ENCODE measurements at places on chromosomes 11 and 22.

DNA sequence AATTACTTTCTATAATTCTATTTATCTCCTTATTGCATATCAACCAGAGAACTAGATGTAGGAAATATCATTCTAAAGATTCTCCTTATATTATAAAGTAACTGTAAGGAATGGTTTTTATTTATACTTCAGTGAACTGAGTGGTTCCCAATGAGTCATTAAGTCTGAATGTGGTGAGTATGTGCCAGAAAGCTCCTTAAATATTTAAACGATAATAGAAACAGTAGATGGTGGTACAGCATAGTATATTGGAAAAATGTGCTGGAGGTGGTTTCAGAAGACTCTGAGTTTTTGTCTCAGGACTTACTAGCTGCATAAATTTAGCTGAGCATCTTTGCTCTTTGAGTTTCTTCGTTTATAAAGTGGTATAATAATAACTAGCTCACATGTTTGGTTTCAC, 653.5 kb downstream of the FAM181B start:
- DNase-seq: peak; percentile 57

DNA sequence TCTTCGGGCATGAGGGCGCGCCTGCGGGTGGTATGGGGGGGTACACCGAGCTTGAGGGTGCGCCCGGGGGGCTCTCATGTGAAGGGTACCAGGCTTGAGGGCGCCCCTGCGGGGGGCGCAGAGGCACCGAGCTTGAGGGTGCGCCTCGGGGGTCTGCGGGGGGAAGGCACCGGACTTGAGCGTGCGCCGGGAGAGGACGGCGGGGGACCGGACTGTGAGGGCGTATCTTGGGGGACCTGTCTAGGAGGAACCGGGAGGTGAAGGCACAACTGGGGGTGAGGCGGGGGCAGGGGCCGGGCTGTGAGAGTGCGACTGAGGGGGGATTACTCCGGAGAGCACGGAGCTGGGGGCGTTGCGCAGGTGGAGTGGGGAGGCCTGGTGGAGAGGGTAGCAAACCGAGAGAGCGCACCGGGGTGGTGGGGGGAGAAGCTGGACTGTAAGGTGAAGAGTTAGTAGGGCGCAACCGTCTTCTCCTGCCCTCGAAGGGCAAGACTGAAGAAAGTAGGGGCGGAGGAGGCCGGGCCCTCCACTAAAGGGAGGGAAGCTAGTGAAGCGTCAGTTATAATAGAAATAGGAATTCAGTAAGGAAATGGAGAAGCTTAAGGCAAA, 1.1 kb upstream of the DDX6 start:
- no peak for DNase-seq

- DNase-seq: peak; percentile 52
These were observed 84.0 kb upstream of the RCN1 start for GRCh38 chr11:32006799-32007388.

GRCh38 chr11:119093942-119094815, 7.5 kb downstream of the DPAGT1 start:
- DNase-seq: peak; percentile 29

Measured in HT1080 (cell line).